Activated T-helper 17 cell treated with anti-CD3 and anti-CD28 coated beads, Interleukin-2, amount 50 U/mL, for 72 hours (primary cell): ENCODE measurements at places on chromosomes 12 and 14.
A peak's percentile ranks its signal among the peaks of the same experiment; 100 is the strongest.

GRCh38 chr12:11723993-11724392, 74.5 kb downstream of the ETV6 start:
- no peak for ATAC-seq
- no peak overlapping the region for H3K27ac ChIP-seq
- peaks cover 52% of the 10 kb centered on the region for H3K4me1 ChIP-seq

- ATAC-seq: no peak
- peaks cover 17% of the 10 kb centered on the region for H3K27me3 ChIP-seq
- no peak overlapping the region for H3K27ac ChIP-seq
Measured at GRCh38 chr12:29427964-29428363, 47.0 kb upstream of the ERGIC2 start.

- peaks cover 9% of the 10 kb centered on the region for H3K4me1 ChIP-seq
- H3K27me3 ChIP-seq: no peaks in the 10 kb centered on the region
- no peaks in the 10 kb centered on the region for H3K36me3 ChIP-seq
- no peak for ATAC-seq
- H3K27ac ChIP-seq: peak overlapping the region; percentile 31
Measured at GRCh38 chr12:123089140-123089539, 61.8 kb downstream of the PITPNM2 start.

DNA sequence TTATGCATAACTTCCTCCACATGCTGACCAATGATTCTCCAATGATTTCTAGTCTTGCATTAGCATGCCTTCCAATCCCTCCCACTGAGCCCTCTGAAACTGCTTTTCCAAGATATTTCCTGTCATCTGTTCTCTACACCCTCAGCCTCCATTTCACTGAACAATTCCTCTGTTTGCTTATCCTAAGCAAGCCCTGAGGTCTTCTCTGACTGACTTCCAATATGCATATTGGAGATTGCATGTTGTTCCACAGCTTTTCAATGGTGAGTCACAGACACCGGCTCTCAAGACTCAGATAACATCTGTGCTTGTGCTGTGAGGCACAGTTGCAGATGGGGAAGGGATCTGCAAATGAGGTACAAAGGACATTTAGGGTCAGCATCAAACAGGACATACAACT, 141.0 kb downstream of the SLC16A7 start:
- no peak overlapping the region for H3K27ac ChIP-seq
- no peaks in the 10 kb centered on the region for H3K4me1 ChIP-seq
- no peaks in the 10 kb centered on the region for H3K27me3 ChIP-seq
- H3K36me3 ChIP-seq: peaks cover 18% of the 10 kb centered on the region
- no peak overlapping the region for H3K4me3 ChIP-seq
